PC-9 (cell line): ENCODE measurements at places on chromosomes 16 and 17. TPM values are rescaled to one million over a fixed set of nuclear protein-coding genes. Genes with fewer than 3 reads are reported as not detected.

DNA sequence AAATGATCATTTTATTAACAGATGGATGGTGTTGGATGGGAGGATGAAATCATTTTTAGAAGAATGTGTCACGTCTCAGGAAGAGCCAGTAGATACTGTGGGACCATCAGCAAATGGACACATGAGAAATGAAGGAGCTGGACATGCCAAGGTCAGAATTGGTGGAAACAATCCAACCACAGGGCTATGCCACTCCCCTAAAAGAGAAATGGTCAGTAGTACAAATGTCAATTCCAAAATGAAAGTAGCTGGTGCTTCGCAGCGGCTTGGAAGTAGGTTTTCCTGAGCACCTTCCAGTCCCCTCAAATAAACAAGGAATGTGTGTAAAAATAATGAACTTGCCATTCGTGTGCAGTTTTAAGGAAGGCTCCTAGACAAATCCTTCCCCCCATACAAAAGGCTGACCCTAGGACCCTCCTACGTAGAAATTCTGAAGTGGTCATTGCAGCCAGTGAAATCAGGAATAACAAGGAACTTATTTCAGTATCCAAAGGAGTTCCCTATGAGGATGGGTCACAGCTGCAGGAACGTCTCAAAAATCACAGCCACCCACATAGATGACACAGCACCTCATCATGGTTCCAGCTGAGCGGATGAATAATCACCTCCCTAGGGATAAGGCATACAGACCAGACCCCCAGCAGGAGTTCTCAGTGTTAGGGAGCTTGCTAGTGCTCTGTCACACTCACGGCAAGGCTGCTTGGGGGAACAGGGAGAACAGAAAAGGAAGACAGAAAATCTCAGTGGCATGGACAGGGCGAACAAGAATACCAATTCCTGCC is 239.2 kb downstream of the HS3ST3A1 start:
- H3K4me1 ChIP-seq, result no peaks in the 10 kb centered on the region
- no peaks in the 10 kb centered on the region for H3K27me3 ChIP-seq
- no peaks in the 10 kb centered on the region for H3K36me3 ChIP-seq

DNA sequence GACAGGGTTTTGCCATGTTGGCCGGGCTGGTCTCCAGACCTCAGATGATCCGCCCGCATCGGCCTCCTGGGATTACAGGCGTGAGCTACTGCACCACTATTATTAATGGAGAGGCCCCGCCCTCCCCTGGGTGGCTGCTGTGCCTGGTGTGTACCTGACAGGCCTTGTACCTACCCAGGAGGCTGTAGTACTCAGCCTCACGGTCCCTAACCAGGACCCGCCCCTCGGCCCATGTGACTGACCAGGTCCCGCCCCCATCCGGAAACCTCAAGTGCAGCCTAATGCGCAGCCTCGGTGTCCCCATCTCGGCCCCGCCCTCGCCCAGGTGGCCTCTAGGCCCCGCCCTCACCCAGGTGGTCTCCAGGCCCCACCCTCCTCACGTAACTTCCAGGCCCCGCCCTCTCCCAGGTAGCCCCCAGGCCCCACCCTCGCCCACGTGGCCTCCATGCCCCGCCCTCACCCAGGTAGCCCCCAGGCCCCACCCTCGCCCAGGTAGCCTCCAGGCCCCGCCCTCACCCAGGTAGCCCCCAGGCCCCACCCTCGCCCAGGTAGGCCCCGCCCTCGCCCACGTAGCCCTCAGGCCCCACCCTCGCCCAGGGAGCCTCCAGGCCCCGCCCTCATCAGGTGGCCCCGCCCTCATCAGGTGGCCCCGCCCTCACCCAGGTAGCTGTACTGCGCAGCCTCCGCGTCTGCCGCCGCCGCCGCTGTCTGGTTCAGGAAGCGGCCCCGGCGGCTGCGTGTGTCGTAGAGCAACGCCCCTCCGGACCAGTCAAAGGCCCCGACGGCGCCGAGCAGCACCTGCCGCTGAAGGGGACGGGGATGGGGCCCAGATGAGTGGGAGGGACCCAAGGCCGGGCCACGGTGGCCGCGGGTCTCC is 31.0 kb downstream of the HASPIN start:
- H3K27ac ChIP-seq, result peak overlapping the region; percentile 43
- no peaks in the 10 kb centered on the region for H3K27me3 ChIP-seq
- peak; percentile 94 for DNase-seq

- H3K36me3 ChIP-seq, result no peaks in the 10 kb centered on the region
- H3K27ac ChIP-seq, result no peak overlapping the region
- no peak overlapping the region for H3K4me3 ChIP-seq
- DNase-seq, result no peak
- no peaks in the 10 kb centered on the region for H3K27me3 ChIP-seq
- no peaks in the 10 kb centered on the region for H3K4me1 ChIP-seq
Observed at GRCh38 chr16:63530974-63531373, 1494.7 kb upstream of the CDH8 start.

GRCh38 chr17:64074704-64075426 is 54.4 kb upstream of the ICAM2 start:
- no peak overlapping the region for H3K4me3 ChIP-seq
- no peak for DNase-seq
- H3K36me3 ChIP-seq, result peaks cover 32% of the 10 kb centered on the region
- peaks cover 45% of the 10 kb centered on the region for H3K4me1 ChIP-seq
- peak overlapping the region; percentile 75 for H3K27ac ChIP-seq
- H3K27me3 ChIP-seq, result no peaks in the 10 kb centered on the region

- 0 out of 2 replicates have a peak, but pooled peaks cover 5% of the 10 kb centered on the region for H3K27me3 ChIP-seq
- H3K4me1 ChIP-seq, result no peaks in the 10 kb centered on the region
- H3K27ac ChIP-seq, result no peak overlapping the region
- DNase-seq, result no peak
Observed at GRCh38 chr16:65111306-65111705, 10.6 kb downstream of the CDH11 start.

GRCh38 chr17:45296833-45297124 is 20.0 kb downstream of the MAP3K14 start:
- peaks cover 33% of the 10 kb centered on the region for H3K36me3 ChIP-seq
- no peak for DNase-seq
- peaks cover 61% of the 10 kb centered on the region for H3K4me1 ChIP-seq
- no peak overlapping the region for H3K4me3 ChIP-seq
- H3K27me3 ChIP-seq, result no peaks in the 10 kb centered on the region

DNA sequence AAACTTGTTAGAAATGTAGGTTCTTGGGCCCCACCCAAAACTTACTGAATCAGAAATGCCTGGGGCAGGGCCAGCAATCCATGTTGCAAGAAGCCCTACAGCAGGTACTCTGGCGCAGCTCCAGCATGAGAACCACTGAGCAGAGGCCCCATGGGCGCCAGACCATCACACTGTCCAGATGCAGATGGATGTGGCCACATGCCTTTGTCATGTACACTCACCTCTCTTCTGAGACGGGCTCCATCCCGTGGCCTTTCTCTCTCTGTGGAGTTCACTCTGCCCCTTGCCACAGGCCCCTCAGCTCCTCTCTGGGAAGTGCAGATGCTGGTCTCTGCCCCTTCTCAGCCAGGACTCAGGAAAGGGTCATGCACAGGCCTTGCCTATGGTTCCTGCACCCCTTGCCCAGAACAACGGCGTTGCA is 2.3 kb upstream of the CCNF start:
- DNase-seq, result peak; percentile 67
- no peaks in the 10 kb centered on the region for H3K36me3 ChIP-seq
- H3K27ac ChIP-seq, result no peak overlapping the region
- H3K27me3 ChIP-seq, result no peaks in the 10 kb centered on the region
- no peak overlapping the region for H3K4me3 ChIP-seq

- H3K27me3 ChIP-seq, result peaks cover 23% of the 10 kb centered on the region
- no peak overlapping the region for H3K27ac ChIP-seq
- no peak overlapping the region for H3K4me3 ChIP-seq
- no peaks in the 10 kb centered on the region for H3K4me1 ChIP-seq
- DNase-seq, result no peak
Observed at GRCh38 chr17:17358866-17359265, 55.7 kb downstream of the NT5M start.

DNA sequence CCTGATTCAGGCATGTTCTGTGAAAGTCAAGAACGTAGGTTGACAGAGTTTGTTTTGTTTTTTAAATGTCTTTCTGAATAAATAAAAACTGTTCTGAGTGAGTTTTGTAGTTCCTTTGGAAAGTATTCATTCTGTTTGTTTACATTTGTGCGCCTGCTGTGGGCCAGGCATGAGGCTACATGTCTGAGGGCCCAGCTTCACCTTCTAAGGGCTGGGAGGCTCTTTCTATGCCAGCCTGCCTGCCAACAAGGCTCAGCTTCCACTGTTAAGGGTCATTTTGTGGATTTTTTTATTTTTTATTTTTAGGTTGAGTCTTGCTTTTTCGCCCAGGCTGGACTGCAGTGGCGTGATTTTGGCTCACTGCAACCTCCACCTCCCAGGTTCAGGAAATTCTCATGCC is 6.1 kb downstream of the WWOX start:
- H3K4me1 ChIP-seq, result peaks cover 3% of the 10 kb centered on the region
- no peaks in the 10 kb centered on the region for H3K27me3 ChIP-seq
- H3K4me3 ChIP-seq, result no peak overlapping the region
- no peak overlapping the region for H3K27ac ChIP-seq
- H3K36me3 ChIP-seq, result no peaks in the 10 kb centered on the region

GRCh38 chr17:68804777-68805520 is 150.2 kb downstream of the ABCA8 start:
- H3K27ac ChIP-seq, result no peak overlapping the region
- peaks cover 4% of the 10 kb centered on the region; the same call in 1 of the 2 replicates for H3K4me1 ChIP-seq
- no peaks in the 10 kb centered on the region for H3K27me3 ChIP-seq
- no peak overlapping the region for H3K4me3 ChIP-seq

DNA sequence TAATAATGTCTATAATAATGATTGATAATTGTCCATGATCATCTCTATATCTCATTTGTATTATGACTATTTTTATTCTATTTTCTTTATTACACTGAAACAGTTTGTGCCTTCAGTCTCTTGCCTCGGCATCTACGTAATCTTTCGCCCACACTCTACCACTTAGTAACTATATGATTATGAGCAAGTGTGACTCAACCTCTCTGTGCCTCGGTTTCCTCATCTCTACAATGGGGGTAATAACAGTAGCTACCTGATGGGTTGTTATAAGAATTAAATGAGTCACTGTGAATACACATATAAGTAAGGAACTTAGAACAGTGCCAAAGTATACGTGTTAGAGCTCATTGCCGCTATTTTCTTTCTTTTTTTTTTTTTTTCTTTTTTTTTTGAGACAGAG is 3.7 kb upstream of the SLC16A11 start:
- no peak overlapping the region for H3K27ac ChIP-seq
- peak overlapping the region; percentile 55 for H3K4me3 ChIP-seq
- no peaks in the 10 kb centered on the region for H3K36me3 ChIP-seq
- H3K27me3 ChIP-seq, result no peaks in the 10 kb centered on the region

- H3K4me3 ChIP-seq, result no peak overlapping the region
- no peaks in the 10 kb centered on the region for H3K36me3 ChIP-seq
- no peak for DNase-seq
- no peaks in the 10 kb centered on the region for H3K4me1 ChIP-seq
- H3K27ac ChIP-seq, result no peak overlapping the region
Observed at GRCh38 chr17:34584805-34585416, 5.5 kb downstream of the TMEM132E start.

GRCh38 chr17:19001907-19002590 is 2.5 kb downstream of the FAM83G start:
- H3K4me3 ChIP-seq, result peak overlapping the region; percentile 88; the same call in 1 of the 2 replicates
- no peaks in the 10 kb centered on the region for H3K27me3 ChIP-seq
- H3K27ac ChIP-seq, result no peak overlapping the region

DNA sequence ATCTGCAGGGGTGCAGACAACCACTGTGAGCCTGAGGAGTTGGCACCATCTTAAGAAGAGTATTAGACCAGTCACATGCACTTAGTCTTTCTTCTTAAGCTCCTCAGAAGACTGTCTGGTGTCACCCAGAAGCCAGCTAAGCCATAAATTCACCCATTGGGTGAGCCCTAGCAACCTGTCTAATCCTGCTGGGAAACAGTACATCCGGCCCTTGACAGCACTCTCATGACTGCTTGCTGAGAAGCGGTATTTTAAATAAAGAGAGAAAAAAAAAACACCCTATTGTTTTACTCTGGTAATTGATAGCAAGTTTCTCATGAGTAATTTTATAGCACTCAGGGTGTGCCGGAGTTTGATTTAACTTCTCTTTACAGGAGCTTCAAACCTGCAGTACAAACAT is 134.7 kb downstream of the SOX9 start:
- no peaks in the 10 kb centered on the region for H3K36me3 ChIP-seq
- no peak overlapping the region for H3K27ac ChIP-seq
- H3K27me3 ChIP-seq, result no peaks in the 10 kb centered on the region

DNA sequence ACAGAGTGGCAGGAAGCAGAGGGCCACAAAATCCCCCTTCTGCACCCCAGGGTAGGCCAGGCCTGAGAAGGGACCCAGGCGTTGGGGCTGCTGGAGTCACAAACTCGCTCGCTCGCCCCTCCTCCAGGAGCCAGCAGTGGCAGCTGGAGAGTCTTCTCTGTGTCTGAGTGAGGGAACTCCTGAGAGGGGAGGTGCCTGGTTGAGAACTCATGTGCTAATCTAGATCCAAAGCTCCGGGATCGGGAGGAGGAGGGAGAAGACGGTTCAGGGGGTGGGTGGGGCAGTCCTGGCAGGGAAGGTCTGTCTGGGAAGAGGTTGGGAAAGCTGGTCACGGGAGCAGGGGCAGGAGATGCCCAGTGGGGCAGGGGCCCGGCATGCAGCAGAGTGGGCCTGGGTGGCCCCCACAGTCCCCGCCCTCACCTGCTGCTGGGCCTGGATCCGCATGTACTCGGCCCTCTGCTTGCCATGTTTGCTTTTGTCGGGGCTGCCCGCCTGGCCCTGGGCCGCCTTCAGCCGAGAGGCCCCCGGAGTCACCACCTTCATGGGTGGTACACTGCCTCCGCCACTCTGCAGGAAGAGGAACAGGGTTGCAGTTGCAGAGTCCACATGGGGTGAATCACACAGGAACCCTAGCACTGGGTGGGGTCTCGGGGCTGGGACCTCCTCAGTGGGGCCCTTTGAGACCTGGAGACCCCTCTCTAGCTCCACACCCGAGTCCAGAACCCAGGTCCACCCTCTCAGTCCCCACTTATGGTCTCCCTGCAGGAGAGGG is 62.2 kb downstream of the SRCIN1 start:
- H3K4me1 ChIP-seq, result no peaks in the 10 kb centered on the region
- H3K36me3 ChIP-seq, result no peaks in the 10 kb centered on the region
- H3K27me3 ChIP-seq, result no peaks in the 10 kb centered on the region
- no peak overlapping the region for H3K4me3 ChIP-seq
- no peak for DNase-seq

DNA sequence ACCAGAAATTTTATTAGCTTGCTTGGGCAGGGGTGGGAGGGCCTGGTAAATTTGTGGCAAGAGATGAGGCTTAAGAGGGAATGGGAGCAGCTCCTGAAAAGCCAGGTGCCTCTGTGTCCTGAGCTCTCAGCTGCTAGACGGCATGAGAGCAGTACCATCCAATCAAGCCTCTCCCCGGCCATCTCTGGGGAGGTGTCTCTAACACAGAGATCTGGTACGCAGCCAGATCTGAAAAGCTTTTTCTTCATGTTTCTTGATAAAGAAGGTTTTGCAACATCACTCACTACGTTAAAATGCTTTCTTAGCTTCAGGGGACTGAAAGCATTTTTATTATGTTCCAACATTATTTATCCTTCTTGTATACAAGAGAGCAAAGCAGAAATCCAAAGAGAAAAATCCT is 488.2 kb downstream of the RBFOX1 start:
- no peaks in the 10 kb centered on the region for H3K4me1 ChIP-seq
- no peak for DNase-seq
- peaks cover 24% of the 10 kb centered on the region for H3K27me3 ChIP-seq
- H3K36me3 ChIP-seq, result no peaks in the 10 kb centered on the region
- H3K4me3 ChIP-seq, result no peak overlapping the region

Gene CCL7
- not detected in 2 replicates for total RNA-seq

Gene BLMH
- 20.7 and 23.4 TPM in 2 replicates for total RNA-seq

Gene CDH5
- 2.4 and 3.6 TPM in 2 replicates for total RNA-seq

Gene BBS2
- 56.3 and 77.8 TPM in 2 replicates for total RNA-seq

Gene HOXB7
- total RNA-seq, result 28.2 and 34.0 TPM in 2 replicates
